Astrocyte (in vitro differentiated cells and primary cell): ENCODE measurements at places on chromosomes 6 and 20. TPM values are rescaled to one million over a fixed set of nuclear protein-coding genes. Genes with fewer than 3 reads are reported as not detected.

The COL11A2 gene
- 1.3 and 2.2 TPM in 2 replicates for total RNA-seq

The C20orf144 gene
- total RNA-seq = 0.16 TPM in 1 of 2 replicates, not detected in the other

DNA sequence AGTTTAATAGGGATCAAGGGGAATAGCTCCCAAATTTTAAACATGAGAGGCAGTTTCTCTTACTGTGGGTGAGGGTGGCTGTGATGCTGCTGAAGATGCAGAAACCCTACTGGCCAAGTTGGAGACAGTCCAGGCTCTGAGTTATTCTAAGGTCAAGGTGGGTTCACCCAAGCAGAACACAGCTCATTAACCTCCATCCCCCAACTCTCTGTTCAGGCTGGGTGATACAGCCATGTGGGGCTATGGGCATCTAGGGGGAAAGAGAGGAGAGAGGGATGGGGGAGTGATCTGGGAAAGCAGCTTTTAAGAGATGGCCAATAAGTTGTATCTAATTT, 18.9 kb upstream of the TRAM2 start:
- no peak for DNase-seq

- peak; percentile 49 for DNase-seq
These were observed 4.4 kb upstream of the RPS21 start for GRCh38 chr20:62382306-62383198.

DNA sequence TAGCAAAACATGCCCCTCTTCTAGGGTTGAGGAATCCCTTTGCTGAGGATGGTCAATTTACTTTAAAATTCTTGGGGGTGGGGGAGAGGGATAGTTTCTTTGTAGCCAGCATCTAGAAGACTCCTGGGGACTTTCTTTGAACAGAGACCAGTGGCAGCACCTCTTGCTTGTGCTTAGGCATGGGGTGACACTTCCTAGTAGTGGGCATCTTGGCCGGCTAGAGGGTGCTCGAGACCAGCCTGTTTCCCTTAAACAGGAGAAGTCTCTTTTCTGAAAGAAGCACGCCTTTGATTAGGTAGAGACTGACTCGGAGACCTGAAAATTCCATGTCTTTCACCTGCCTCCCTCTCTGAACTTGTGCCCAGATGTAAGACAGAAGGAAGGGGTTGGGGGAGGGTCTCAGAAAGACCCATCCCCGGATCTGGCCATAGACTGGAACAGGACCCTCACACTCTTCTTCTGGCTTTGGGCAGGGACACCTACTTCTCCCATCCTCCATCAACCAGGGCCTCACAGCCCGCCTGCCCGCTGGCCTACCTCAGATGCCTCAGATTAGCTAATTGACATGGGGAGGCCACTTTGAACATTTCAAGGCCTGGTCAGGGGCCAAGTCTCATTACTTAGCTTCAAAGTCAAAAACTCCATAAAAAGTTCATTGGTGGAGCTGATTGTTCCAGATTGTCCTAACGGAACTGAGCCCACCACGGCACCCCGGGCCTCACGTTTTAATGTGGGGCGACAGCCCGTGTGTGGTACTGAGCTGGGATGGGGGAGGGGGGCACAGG, 172.2 kb downstream of the CDC5L start:
- DNase-seq = no peak

DNA sequence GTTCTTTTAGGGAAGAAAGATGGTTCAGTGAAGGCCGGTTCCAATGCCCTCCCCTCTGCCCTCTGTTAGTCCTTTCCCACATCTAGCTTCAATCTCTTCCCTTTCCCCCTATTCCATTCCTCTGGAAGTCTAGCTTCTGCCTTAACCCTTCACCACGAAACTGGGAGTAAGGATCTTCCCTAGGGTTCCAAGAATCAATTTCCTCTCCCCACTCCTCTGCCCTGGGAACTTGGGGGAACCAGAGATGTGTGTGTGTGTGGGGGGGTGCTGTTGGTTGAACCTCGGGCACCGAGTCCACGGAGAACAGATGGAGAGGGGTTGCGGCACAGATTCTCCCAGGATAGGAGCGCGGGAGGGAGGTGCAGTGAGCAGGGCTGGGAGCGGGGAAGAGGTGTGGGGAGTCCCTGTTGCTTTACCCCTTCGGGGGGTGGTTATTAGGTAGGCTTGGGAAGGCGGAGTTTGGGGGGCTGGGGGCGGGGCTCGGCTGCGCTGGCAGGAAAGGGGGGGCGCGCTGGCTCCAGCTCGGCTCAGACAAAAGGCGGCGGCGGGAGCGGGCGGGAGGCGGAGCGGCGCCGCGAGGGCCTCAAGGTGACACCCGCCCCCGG, at the start of gene TMEM151B:
TSS of gene TMEM151B (plus strand) at position 530 of the 605 bp plus-strand sequence. CDS start 293 bp downstream, outside the sequence.
- DNase-seq = no peak
